GM12892 (cell line): ENCODE measurements at places on chromosomes 5 and 9.
A peak's percentile ranks its signal among the peaks of the same experiment; 100 is the strongest.

DNA sequence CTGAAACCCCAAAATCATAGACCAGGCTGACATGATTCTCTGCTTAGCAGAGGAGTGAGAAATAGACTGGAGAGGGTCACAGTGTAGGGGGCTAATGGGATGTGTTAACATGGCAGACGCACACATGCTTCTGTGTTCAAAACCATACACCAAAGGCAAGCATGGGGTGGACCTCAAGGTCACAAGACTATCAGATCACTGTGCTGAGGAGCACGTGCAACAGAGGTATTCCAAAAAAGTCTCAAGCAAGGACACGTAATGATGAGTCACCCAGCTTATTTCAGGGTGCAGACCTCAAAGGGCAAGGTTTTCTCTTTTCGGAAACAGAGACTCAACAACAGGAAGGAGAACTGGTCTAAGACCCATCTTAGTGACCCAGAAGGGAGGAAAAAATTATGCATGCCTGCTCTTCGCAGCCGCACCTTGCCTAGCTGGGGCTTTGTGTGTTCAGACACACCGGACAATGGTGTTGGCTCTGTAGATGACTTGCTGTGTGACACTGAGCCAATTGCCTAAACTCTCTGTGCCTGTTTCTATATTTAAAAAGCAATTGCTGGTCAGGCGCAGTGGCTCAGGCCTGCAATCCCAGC is 20.3 kb downstream of the WHRN start:
- no peak for DNase-seq

GRCh38 chr9:81529556-81530193 is 159.7 kb downstream of the TLE1 start:
- no peak for DNase-seq

- no peak for DNase-seq
Measured at GRCh38 chr9:94080249-94080648, 4.0 kb upstream of the PTPDC1 start.

- DNase-seq = no peak
Measured at GRCh38 chr5:20224046-20224445, 236.0 kb upstream of the CDH18 start.

DNA sequence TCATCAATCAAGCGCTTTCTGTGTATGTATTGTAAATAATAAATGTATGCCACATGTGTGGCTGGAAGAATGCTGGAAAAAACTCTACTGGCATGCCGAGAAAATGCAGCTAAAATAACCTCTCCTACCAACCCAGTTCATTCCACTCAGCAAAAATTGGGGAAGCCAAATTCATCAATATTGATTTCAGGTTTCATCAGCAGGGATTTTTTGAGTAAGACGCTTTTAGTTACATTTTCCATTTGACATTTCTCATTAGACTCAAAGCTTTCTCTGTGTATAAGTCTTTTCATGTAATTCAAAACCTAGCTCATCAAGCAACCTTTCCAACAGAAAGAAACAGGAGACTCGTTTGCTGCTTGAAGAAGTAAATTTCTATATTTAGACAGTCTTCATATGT is 338.1 kb downstream of the DMRT2 start:
- DNase-seq = no peak

DNA sequence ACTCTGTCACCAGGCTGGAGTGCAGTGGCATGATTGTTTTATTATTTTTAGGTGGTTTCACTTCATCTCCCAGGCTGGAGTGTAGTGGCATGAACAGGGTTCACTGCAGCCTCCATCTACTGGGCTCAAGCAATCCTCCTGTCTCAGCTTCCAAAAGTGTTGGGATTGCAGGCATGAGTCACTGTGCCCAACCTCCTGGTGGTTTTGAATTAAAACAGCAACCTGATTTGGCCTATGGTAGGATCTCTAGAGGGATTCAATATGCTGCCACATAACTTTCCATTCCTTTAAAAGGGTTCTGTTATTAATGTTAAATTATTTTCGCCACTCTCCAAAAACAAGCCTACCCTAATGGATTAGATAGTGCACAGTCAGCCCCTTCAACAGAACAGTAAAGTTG is 9.9 kb upstream of the HSPA4 start:
- DNase-seq = no peak

DNA sequence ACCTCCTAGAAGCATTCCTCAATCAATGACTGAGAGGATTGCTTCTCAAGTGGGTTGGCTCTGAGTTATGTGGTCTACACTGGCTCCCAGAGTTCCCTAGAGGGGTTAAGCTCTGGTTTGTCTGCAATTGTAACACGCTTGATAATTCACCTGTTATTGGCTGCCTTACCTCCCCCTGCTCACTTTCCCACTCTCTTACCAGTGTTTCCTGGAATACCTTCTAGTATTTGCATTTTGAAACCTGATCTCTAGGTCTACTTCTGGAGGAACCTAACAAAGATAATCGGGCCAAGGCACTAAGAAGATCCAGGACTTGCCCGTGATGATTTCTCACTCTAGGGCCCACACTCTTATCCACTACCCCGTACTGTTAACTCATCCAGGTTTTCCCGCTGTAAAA is 110.1 kb upstream of the MAP3K1 start:
- no peak for DNase-seq

- DNase-seq = peak; percentile 20
Measured at GRCh38 chr5:66596636-66597182, 516 bp downstream of the MAST4 start.

GRCh38 chr5:148809781-148810524 is 16.5 kb upstream of the ADRB2 start:
- no peak for DNase-seq

DNA sequence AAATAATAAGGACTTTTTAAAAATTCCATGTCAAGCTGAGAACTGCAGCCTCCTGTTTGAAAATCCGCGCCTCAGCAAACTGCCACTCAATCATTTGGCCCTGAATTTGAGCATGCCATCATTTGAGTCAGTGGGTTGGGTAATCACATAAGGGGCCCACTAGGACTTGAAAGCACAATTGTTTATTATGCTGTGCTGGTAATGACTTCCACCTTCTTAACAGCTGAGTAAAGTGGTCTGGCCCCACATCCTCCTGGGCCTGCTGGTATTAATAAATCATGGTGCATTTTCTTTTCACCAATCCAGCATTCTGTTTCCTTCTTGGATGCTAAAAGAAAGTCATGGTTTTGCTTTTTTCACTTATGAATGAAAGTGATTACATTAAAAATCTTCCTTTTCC is 103.0 kb upstream of the CTSL start:
- no peak for DNase-seq

GRCh38 chr9:84781458-84781857 is 111.9 kb downstream of the NTRK2 start:
- no peak for DNase-seq

- DNase-seq = peak; percentile 18
Measured at GRCh38 chr5:34959323-34959722, 30.0 kb downstream of the DNAJC21 start.

GRCh38 chr5:160638161-160638742 is 213.8 kb downstream of the ATP10B start:
- no peak for DNase-seq

- DNase-seq = no peak
Measured at GRCh38 chr5:17222664-17223063, 5.2 kb downstream of the BASP1 start.

DNA sequence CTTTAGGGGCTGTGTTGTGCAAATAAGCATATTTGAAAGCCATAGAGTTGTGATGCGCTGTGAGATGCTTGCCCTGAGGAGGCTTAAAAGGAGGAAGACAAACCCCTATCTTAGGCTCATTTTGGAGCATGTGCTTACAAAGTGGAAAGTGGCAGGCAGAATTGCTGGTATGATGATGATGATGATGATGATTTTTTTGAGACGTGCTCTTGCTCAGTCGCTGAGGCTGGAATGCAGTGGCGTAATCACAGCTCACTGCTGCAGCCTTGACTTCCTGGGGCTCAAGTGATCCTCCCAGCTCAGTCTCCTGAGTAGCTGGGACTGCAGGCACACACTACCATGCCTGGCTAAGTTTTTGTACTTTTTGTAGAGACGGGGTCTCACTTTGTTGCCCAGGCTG is 1.7 kb downstream of the CNOT8 start:
- no peak for DNase-seq

DNA sequence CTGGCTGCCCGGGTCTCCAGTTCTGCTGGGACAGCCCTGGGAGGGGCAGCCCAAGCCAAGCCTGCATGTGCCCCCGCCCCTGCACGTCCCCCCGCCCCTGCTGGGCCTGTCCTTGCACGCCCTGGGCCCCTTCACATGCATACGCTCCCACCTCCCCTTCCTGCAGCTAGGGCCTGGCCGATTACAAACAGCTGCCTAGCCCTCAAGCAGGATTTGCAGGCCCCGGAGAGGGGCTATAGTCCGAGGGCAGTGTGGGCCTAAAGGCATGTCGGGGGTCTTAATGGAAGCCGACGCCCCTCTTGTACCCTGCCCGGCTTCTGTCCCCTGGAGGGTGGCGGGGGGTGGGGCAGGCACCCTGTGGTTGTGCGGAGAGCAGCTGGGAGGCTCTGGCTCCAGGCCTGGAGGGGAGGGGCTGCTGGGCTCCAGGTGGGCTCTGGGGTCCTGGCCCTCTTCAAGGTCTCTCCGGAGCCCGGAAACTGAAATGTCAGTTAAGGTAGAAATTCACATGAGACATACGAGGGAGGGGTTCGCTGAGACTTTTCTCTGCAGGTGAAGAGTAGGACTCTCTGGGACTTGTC is 16.9 kb downstream of the COL5A1 start:
- DNase-seq = no peak

DNA sequence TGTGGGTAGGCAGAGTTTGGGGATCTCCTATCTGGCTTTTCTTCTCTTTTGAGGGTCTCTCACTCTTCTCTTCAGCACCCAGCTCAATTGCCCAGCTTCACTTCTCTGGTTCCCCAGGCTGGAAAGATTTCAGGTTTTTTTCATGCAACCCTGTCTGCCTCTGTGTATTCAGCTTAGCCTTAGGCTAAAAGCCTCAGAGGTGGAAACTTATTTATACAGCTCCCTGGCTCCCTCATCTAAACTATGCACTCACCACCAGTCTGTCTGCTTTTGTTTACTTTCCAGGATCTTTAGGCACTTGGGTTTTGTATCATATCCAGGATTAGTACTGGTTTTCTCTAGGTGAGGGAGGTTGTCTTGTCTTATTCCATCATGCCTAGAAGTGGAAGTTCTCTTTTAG is 540.2 kb upstream of the TRPC7 start:
- DNase-seq = no peak

GRCh38 chr5:142817949-142818431 is 47.8 kb downstream of the ARHGAP26 start:
- DNase-seq = no peak

DNA sequence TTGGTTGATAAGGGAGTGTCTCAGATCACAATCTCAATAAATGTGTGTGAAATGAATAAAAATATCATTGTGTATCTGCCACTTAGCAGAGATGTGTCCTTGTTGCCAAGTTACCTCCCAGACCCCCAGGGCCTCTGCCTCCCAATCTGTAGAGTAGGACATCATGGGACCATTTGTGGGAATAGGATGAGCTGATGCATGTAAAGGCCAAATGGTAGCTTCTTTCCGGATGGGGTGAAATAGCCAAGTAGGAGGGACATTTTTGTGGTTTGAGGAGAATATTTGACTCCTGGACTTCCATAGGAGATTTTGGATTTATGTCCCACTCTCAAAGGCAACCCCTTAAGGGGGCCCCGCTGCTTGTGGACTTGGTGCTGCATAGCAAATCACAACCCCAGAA is 82.6 kb upstream of the HRH2 start:
- no peak for DNase-seq

GRCh38 chr9:121261755-121262154 is 6.2 kb upstream of the GSN start:
- DNase-seq = no peak

DNA sequence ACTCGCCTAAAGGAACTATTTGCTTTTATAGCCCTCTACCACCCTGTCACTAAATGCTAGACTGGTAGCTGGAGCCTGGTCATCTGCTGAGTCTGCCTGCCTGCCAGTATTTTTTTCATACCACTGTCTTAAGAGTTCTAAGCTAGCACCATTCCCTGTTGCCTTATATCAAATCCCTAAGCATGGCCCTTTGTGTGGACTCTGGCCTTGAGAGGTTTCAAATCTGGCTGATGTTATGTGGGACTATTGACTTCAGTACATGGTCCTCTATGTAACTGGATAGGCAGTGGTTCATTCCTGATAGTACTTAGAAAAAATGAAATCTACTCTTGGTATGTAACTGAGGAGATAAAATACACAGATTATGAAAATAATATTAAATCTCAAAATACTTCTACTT is 103.5 kb downstream of the PLCXD3 start:
- DNase-seq = no peak

GRCh38 chr5:119418606-119419100 is 33.6 kb upstream of the HSD17B4 start:
- no peak for DNase-seq

GRCh38 chr9:135277219-135278201 is 190.0 kb downstream of the OLFM1 start:
- DNase-seq = no peak

DNA sequence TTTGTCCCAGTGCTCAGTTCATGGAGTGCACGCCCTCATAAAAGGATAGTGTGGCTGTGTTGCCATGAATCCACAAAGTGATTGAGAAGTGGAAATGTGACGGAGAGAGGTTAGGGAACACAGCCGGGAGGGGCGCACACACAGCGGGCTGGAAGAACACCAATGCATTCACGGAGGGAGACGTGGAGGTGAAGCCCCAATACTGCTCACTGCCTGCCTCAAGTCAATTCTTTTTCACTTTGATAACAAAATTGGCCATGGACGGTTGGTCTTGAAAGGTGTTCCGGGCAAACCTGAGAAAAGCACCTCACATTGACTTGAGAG is 424.1 kb downstream of the MED10 start:
- DNase-seq = no peak

- DNase-seq = no peak
Measured at GRCh38 chr5:10679336-10679988, 81.6 kb downstream of the DAP start.

DNA sequence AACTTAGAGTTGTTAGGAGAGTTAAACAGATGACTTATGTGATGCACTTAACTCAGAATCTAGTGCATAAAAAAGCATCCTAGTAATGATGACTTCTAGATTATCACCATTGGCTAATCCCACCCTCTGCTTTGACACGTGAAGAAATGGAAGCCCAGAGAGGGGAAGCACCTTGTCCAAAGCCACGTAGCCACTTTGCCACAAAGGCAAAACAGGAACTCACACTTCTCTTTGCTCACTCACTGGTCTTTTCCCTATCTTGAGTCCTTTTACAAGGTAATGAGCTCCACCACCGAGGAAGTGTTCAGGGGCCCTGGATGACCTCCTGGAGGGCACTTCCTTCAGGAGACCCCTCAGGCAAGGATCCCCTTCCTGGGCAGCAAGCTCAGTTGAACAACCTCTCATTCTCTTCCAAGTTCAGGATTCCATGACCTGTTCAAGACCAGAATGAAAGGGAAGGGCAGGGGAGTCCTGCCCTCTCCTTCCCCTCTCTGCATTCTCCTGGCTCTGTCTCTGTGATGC is 89.7 kb downstream of the HRH2 start:
- DNase-seq = no peak

DNA sequence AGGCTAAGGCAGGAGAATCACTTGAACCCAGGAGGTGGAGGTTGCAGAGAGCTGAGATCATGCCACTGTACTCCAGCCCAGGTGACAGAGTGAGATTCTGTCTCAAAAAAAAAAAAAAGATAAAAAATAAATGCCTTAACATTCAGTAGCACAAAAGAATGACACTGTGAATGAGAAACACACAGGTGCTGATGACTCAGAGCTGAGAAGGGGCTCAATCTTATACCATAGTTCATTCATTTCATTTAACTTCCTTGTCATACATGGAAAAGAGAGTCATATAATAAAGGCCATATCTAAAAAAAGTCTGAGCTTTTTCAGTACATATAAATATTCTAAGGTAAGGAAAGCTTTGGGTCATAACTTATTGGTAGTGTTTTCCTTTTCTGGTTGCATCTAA is 40.6 kb downstream of the WWC1 start:
- no peak for DNase-seq
